ENCODE measurements at places on chromosomes 7 and 10.
A peak's percentile ranks its signal among the peaks of the same experiment; 100 is the strongest.

- DNase-seq: peak; percentile 10
These were observed 23.9 kb upstream of the ZNF273 start for GRCh38 chr7:64879086-64879730.

DNA sequence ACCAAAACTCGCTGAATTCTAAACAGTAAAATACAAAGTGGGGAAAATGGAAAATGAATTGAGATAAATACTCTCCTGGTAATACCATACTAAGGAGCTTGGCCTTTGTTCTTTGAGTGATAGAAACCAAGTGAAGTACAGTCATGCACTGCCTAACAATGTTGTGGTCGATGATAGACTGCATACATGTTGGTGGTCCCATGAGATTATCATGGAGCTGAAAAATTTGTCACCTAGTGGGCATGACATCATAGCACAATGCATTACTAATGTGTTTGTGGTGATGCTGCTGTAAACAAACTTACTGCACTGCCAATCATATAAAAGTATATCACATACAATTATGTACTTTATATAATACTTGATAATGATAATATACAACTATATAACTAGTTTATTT, 419.1 kb downstream of the ARL4A start:
- DNase-seq: no peak

- DNase-seq: no peak
These were observed 23.0 kb upstream of the YWHAG start for GRCh38 chr7:76381814-76382213.

- no peak for DNase-seq
These were observed 132.2 kb downstream of the VIPR2 start for GRCh38 chr7:159012353-159013069.

DNA sequence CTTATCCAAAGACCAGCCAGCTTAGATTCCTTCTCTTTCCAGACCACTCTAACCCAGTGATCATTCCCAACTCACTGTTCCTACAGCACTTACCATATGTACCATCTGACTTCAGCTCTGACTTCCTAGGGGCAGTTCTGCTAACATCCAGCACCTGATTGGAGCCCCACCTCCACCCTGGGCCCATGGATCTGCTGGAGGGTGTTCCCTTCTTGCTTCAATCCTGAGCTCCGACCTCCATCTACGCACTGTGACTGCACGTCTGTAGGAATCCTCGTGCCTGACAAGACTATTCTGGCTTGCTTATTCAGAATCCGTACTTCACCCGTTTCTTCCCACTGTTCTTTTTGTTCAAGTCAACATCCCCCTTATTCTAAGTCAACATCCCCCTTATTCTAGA, 57.6 kb downstream of the HIPK2 start:
- no peak for DNase-seq

Measured in femur (tissue), 1 donor.